IPS-NIHi11 (cell line): ENCODE measurements at places on chromosomes 2 and 18.

DNA sequence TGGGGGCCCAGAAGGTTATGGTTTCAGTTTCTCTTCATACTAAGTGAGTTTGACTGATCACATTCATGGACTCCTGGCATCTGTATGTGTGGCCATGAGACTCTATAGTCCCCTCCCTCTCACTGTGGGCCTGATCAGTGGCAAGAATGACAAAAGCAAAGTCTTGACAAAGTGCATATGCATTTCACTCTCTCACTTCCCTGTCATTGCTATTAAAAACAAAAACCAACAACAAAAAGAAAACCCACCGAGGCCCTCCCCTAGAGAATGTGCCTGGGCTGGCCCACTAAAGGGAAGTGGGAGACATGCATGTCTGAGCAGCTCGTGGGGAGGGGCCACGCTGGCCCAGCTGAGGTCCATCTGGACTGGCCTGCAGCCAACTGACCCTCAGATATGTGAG lies 600.1 kb upstream of the RAB6C start:
- no peak for DNase-seq

DNA sequence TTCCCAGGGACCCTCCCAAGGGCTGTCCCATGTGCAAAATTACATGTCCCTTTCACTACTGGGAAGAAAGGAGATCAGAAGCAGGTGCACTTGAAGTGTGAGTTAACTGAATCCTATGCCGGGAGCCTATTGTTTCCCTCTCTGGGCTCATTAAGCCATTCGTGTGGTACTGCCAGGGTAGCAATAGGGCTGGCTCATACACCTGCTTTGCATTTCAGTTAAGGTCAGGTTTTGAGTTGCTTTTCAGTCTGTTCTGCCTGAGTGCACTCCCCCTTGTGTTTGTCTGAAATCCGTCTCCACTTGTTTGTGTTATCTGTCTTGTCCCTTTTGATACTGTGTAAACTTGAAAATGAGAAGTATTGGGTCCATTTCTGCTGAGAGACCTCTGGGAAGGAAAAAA lies 1232.6 kb upstream of the NRXN1 start:
- no peak for DNase-seq

DNA sequence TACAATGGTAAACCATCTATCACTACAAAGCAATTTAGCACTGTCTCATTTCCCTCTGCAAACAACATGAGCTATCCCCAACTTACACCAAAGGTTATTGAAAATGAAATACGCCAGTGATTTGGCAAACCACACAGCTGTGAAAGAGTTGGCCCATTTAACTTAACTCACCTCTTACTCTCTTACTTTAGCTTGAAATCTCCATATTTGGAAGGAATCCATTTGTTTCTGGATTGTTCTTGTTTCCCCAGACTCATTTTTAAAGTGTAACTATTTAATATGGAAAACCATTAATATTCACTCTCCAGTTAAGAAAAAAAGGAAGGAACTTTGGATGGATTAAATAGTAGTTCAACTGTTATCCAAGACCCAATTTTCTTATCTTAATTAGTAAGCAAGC lies 93.7 kb upstream of the TRIB2 start:
- DNase-seq: no peak

DNA sequence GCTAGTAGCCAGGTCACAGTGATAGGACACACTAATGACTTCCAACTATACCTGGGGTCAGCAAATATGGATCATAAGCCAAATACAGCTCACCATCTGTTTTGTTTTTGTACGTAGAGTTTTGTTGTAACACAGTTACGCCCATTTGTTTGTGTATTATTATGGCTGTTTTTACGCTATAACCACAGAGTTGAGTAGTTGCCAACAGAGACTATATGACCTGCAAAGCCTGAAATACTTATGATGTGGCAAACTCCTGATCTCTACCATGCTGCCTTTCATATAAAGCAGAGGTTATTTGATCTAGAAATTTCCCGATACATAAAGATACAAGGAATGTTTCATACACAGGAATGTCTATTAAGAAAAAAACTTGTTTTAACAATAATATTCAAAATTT lies 152.2 kb downstream of the HNMT start:
- no peak for DNase-seq

DNA sequence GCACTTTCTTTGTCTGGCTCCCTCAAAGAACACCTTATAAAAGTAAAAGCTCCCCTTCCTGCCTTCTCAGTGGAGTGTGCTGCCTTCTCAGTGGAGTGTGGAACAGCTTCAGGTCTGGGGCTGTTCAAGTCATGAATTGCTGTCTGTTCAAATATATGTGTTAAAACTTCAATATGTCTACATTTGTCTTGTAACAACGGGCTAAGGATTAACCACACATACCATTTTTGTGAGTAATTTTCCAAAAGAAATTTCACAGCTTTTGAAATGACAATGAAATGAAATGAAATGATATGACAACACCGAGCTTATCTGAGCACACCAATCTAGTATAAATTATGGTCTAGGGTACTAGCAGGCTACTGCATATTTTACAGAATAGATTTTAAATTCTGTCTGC lies 42.9 kb downstream of the CABYR start:
- no peak for DNase-seq

DNA sequence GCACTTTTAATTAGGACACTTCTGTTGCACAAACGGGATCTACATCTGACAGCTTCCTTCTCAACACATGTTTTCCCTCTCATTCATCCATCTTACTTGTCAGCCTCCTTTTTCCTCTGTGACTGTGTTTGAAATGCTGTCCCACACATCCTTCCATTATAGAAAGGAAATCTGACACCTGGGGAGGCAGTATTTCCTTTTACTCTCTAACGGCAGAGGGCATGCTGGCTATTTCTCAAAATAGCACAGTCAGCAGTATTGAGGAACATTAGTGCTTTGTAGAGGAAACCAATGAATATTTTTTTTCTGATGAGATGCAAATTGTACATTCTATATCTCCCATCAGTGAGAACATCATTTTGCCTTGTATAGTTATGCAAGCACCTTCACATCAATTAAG lies 668.7 kb downstream of the SLC4A3 start:
- peak; percentile 10 for DNase-seq

GRCh38 chr2:186256540-186256939 lies 229.5 kb upstream of the ZC3H15 start:
- peak; percentile 17 for DNase-seq

DNA sequence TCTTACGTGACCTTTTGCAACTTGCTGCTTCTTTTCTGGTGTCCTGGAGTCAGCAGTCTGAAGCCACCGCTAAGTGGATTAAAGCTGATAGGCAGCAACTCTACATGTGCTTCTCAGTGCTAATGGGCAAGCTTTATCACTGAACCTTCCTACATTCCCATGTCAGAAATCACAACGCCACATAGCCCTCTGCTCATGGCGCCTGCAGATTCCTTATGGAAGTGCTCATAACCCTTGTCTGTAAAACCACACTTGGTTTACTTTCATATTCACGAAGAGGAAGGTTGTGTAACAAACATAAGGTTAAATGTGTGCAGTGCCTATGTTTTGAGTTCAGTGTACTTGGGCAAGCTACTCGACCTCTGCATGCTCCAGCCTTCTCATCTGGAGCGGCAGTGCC lies 319.8 kb downstream of the FBXO15 start:
- DNase-seq: no peak

DNA sequence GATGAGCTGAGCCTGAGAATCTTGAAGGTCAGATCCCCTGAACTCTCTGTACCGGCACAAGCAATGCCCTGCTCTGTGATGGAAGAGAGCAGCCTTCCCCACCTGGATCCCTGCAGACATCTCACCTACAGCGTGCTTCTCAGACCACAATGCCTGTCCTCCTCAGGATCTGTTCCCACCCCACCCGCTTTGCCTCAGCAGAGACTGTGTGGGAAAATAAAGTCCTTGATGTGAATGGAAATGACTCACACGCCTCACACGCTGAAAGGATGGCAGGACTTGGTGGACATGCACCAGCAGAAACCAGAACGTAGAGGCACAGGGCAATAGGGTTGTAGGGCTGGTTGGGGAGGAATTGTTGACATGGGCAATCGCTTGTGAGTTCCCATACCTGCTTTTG lies 117.9 kb upstream of the POU3F3 start:
- no peak for DNase-seq

GRCh38 chr18:32893915-32894314 lies 121.1 kb upstream of the KLHL14 start:
- peak; percentile 30 for DNase-seq

DNA sequence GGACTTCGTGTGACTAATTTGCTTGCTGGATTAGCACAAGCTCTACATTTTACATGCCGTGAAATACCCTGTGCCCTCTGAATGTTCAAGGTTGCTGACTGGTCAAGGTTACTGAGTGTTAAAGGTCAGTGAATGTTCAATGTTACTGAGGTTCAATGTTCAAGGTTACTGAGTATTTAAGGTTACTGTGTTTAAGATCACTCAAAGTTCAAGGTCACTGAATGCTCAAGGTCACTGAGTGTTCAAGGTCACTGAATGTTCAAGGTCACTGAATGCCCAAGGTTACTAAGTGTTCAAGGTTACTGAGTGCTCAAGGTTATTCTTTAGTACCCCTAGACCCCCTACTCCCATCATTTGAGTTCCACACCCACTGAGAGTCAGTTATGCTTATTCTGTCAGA lies 277.6 kb downstream of the CLIP4 start:
- no peak for DNase-seq

DNA sequence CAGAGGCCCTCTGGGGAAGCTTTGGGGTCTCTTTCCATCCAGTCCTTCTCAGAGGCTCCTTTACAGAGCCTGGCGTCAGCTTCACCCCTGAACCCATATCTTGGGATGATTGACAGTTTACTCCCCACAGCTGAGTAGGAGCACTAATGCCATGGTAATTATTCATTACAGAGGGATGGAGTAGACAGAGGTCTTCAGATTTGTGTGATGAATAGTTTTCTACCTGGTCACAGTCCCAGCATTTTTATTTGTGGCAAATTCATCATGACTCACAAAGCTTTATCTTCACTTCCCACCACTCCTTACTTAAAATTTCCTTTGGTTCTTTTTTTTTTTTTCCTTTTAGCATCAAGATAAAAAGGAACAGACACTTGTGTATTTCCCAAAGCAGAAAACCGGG lies 104.2 kb downstream of the CCDC85A start:
- DNase-seq: no peak

DNA sequence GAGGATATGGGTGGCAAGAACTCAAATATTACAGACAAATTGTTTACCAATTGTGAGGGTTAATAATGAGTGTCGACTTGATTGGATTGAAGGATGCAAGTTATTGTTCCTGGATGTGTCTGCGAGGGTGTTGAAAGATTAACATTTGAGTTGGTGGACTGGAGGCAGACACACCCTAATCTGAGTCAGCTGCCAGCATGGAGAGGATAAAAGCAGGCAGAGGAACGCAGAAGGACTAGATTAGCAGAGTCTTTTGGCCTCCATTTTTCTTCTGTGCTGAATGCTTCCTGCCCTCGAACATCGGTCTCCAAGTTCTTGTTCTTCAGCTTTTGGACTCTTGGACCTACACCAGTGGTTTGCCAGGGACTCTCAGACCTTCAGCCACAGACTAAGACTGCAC lies 1503.7 kb downstream of the LRP1B start:
- no peak for DNase-seq

- DNase-seq: no peak
These were observed 738.2 kb downstream of the MBD2 start for GRCh38 chr18:53486296-53486695.

DNA sequence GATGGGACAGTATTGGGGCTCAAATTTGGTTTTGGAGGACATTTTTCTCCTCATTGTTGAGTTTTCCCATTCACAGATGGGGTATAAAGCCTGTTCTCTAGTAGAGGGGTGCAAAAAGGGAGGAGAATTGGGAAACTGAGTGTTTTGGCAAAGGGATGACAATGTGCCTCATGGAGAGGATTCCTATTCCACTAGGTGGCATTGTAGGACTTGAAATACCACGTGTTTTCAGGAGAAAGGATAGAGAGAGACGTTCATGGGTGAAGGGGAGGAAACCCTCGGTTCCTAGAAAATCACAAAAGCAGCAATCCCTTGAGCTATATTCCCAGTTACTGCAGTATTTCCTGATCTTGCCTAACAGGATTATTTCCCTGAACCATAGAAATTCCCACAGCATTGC lies 113.7 kb upstream of the SRD5A2 start:
- peak; percentile 14 for DNase-seq

- DNase-seq: peak; percentile 83
These were observed 112.2 kb downstream of the OSBPL6 start for GRCh38 chr2:178306352-178307073.

DNA sequence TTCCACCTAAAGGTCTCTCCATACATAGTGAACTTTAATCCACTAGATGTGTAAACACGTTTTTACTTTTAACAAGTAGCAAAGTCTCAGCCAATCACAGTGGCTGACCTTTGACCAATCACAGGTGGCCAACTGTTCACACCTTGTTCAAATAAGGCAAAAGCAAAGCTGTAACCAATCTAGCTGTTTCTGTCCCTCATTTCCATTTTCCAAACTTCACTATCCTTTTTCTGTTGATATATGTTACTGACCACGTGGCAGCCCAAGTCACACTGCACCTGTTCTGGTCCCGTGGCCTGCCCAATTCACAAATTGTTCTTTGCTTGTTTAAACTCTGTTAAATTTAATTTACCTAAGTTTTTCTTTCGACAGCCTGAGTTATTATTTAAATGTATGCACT lies 393.5 kb upstream of the NETO1 start:
- no peak for DNase-seq

- DNase-seq: no peak
These were observed 584.3 kb downstream of the ADCYAP1 start for GRCh38 chr18:1488957-1489356.

GRCh38 chr2:120760446-120761135 lies 24.9 kb downstream of the GLI2 start:
- DNase-seq: no peak

DNA sequence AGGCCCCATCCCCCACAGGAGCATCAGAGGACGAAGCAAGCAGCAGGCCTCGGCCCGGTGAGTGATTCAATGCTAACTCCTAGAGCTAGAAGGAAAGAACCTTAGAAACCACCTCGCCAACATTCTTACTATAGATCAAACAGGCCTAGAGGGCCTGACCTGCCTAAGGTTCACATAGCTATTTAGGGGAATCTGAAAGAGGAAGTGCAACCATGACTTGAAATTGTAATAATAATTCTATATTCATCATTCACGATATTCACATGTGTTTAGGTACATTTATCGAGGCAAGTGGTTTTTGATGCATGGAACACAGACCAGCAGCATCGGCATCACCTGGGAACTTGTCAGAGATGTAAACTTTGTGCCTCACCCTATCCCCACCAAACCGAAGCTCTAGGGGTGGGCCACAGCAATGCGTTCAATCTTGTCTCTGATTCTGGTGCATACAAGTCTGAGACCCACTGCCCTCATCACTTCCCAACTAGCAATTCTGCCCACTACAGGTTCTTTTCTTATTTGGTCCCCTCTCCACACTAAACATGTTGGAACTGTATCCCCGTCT lies 78.0 kb upstream of the DNMT3A start:
- no peak for DNase-seq
